Activated CD8-positive, alpha-beta memory T cell treated with anti-CD3 and anti-CD28 coated beads, Interleukin-2, amount 10 ng/mL, durations not matched to agents 7 days and 5 days (primary cell): ENCODE measurements at places on chromosomes 1 and 21. TPM values are rescaled to one million over a fixed set of nuclear protein-coding genes. Genes with fewer than 3 reads are reported as not detected.

- H3K27ac ChIP-seq, result peak overlapping the region; percentile 44
- peaks cover 21% of the 10 kb centered on the region for H3K4me1 ChIP-seq
- no peaks in the 10 kb centered on the region for H3K36me3 ChIP-seq
- peak; percentile 22 for DNase-seq
- H3K27me3 ChIP-seq, result peaks cover 88% of the 10 kb centered on the region
- H3K4me3 ChIP-seq, result no peak overlapping the region
Observed at GRCh38 chr21:33022828-33023573, 2.7 kb upstream of the OLIG2 start.

GRCh38 chr1:27521336-27521831 is 31.4 kb upstream of the WASF2 start:
- H3K27me3 ChIP-seq, result no peaks in the 10 kb centered on the region
- H3K36me3 ChIP-seq, result no peaks in the 10 kb centered on the region
- H3K27ac ChIP-seq, result peak overlapping the region; percentile 94
- peak; percentile 57 for DNase-seq
- H3K4me3 ChIP-seq, result peak overlapping the region; percentile 82

- no peak overlapping the region for H3K27ac ChIP-seq
- no peaks in the 10 kb centered on the region for H3K36me3 ChIP-seq
Observed at GRCh38 chr1:24828183-24828886, 83.1 kb downstream of the CLIC4 start.

- peak overlapping the region; percentile 12 for H3K27ac ChIP-seq
- H3K36me3 ChIP-seq, result peaks cover 28% of the 10 kb centered on the region
- H3K4me1 ChIP-seq, result peaks cover 4% of the 10 kb centered on the region
- H3K27me3 ChIP-seq, result no peaks in the 10 kb centered on the region
- DNase-seq, result no peak
Observed at GRCh38 chr1:230913496-230913895, 45.2 kb upstream of the C1orf198 start.

GRCh38 chr1:17596651-17597509 is 57.4 kb downstream of the ARHGEF10L start:
- H3K4me3 ChIP-seq, result no peak overlapping the region
- no peak for DNase-seq
- H3K36me3 ChIP-seq, result no peaks in the 10 kb centered on the region
- no peaks in the 10 kb centered on the region for H3K4me1 ChIP-seq
- H3K27ac ChIP-seq, result no peak overlapping the region

- H3K27ac ChIP-seq, result no peak overlapping the region
- no peak overlapping the region for H3K4me3 ChIP-seq
- no peaks in the 10 kb centered on the region for H3K4me1 ChIP-seq
- H3K27me3 ChIP-seq, result peaks cover 14% of the 10 kb centered on the region
- DNase-seq, result no peak
- H3K36me3 ChIP-seq, result no peaks in the 10 kb centered on the region
Observed at GRCh38 chr1:74468982-74469603, 43.3 kb downstream of the LRRC53 start.

DNA sequence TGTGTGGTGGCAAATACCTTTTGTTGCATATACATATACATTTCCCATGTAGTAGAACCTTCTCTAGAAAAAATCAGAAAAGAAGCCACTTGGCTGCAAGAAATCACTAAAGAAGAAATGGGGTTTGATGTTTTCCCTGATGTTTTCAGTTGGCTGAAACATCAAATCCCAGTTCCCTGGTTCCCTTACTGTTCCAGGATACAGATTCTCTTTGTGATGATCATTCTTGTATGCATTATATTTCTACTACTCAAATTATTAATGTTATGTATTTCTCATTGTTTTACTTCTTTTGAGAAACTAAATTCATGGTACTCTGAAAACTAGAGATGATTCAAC is 7.6 kb downstream of the RNU1-2 start:
- H3K36me3 ChIP-seq, result no peaks in the 10 kb centered on the region
- DNase-seq, result no peak
- H3K4me1 ChIP-seq, result peaks cover 34% of the 10 kb centered on the region
- H3K4me3 ChIP-seq, result peak overlapping the region; percentile 25
- no peak overlapping the region for H3K27ac ChIP-seq

GRCh38 chr1:117181630-117182041 is 29.1 kb downstream of the VTCN1 start:
- DNase-seq, result no peak
- no peaks in the 10 kb centered on the region for H3K36me3 ChIP-seq
- H3K4me3 ChIP-seq, result no peak overlapping the region
- no peaks in the 10 kb centered on the region for H3K27me3 ChIP-seq
- no peaks in the 10 kb centered on the region for H3K4me1 ChIP-seq

DNA sequence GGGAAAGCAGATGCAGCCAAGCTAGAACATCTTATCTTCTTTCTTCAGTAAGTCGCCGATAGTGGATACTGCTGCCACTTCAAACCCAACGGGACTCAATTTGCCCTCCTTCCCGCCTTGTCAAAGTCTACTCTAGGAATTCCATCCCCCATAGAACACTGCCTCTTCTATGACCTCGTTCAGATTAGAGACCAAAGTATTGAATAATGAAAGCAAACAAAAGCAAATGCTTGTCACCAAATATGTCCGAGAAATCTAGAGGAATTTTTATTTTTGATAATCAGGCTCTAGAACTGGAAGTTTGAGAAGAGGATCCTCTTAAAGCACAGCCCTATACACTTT is 853 bp upstream of the RRAGC start:
- peaks cover 36% of the 10 kb centered on the region for H3K4me1 ChIP-seq
- DNase-seq, result no peak
- H3K27ac ChIP-seq, result peak overlapping the region; percentile 74
- H3K4me3 ChIP-seq, result peak overlapping the region; percentile 89
- no peaks in the 10 kb centered on the region for H3K27me3 ChIP-seq

- H3K27me3 ChIP-seq, result no peaks in the 10 kb centered on the region
- H3K36me3 ChIP-seq, result no peaks in the 10 kb centered on the region
- peaks cover 13% of the 10 kb centered on the region for H3K4me1 ChIP-seq
- H3K27ac ChIP-seq, result no peak overlapping the region
- no peak overlapping the region for H3K4me3 ChIP-seq
- no peak for DNase-seq
Observed at GRCh38 chr1:147624011-147624410, 46.3 kb downstream of the ACP6 start.

DNA sequence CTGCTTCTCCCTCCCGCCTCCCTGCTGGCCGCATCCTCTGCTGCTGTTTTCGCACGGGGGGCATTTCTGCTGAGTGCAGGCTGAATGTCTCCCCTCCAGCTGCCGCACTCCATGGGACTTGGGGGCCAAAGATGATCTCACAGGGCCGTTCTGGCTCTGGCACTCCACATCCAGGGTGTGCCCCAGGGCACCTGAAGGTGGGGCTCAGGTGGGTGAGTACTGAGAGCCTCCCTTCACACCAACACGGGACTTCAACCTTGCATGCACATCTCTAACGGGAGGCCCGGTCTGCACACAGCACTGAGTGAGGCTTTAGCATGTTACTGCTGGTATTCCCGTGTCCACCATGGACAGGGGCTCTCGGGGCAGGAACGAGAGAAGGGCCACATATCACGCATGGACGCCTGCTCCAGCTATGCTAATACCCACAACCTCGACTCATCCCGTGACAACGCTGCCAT is 88.9 kb downstream of the DMRTB1 start:
- H3K4me3 ChIP-seq, result no peak overlapping the region
- peaks cover 3% of the 10 kb centered on the region for H3K4me1 ChIP-seq
- H3K27me3 ChIP-seq, result peaks cover 4% of the 10 kb centered on the region
- H3K36me3 ChIP-seq, result no peaks in the 10 kb centered on the region
- no peak overlapping the region for H3K27ac ChIP-seq
- DNase-seq, result no peak

DNA sequence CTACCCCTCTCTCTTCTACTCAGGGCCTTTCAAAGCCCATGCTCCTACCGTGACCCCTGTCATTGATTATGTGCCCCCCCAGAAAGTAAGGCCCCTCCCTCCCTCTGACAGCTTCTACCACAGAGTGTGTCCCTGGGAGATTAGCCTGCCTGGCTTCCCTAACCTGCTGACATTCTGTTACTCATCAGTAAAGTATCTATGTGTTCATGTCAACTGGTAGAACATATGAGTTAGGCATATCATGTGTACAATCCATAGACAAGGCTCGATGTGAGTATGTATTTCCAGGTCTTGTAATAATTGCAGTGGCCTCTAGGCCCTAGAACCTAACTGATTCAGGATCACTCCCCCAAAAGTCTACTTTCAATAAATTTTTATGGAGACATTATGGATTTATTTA is 120.0 kb downstream of the GIPC2 start:
- DNase-seq, result no peak
- no peaks in the 10 kb centered on the region for H3K4me1 ChIP-seq
- no peak overlapping the region for H3K27ac ChIP-seq

DNA sequence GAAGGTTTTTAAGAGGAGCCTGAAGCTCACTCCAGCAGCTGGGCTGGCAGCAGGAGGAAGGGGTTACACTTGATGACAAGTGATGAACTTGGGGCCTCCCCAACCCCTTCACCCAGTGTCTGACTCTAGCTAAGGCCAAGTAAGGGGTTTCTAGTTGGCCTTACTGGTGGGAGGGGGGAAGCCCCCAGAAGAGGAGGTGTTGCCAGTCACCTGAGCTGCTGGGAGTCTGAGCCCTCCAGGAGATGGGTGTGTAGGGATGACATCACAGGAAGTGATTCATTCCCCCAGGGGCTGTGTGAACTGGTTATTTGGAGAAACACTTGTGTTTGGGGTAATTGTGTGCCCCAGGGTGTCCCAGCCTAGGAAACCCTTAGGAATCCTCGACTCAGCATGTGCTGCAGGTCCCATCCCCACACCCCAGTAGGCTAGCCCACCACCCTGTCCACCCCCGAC is 3.1 kb downstream of the PADI1 start:
- peak overlapping the region; percentile 83 for H3K27ac ChIP-seq
- H3K36me3 ChIP-seq, result no peaks in the 10 kb centered on the region
- H3K27me3 ChIP-seq, result peaks cover 21% of the 10 kb centered on the region

DNA sequence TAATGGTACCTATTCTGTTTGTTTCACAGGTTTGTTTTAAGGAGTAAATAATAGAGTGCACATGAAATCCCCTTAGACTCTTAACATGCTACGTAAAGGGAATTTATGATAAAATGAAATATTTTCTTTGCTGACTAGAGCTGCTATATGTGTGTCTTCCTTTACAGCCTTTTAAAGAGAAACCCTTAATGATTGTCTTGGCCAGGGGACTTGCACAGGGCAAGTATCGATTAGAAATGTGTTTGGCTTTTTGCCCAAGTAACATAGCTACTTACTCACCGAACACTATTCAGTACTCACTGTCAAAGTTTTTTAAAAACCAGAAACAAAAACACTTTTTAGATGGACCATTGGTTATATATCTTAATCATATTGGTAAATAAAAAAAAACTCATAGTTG is 71.3 kb upstream of the KIAA1614 start:
- no peaks in the 10 kb centered on the region for H3K27me3 ChIP-seq
- peaks cover 7% of the 10 kb centered on the region for H3K4me1 ChIP-seq
- peaks cover 12% of the 10 kb centered on the region for H3K36me3 ChIP-seq
- H3K27ac ChIP-seq, result no peak overlapping the region

GRCh38 chr1:26993237-26994019 is at the start of gene TRNP1:
TSS of gene TRNP1 (plus strand) at chr1:26993692. CDS start at chr1:26993787, 95 bp downstream.
- H3K27me3 ChIP-seq, result peaks cover 68% of the 10 kb centered on the region
- peaks cover 17% of the 10 kb centered on the region for H3K4me1 ChIP-seq
- H3K4me3 ChIP-seq, result peak within 1 kb of the TSS; percentile 61

GRCh38 chr1:187275985-187276575 is 447.3 kb downstream of the PLA2G4A start:
- no peak overlapping the region for H3K4me3 ChIP-seq
- DNase-seq, result no peak
- no peaks in the 10 kb centered on the region for H3K36me3 ChIP-seq
- no peak overlapping the region for H3K27ac ChIP-seq

DNA sequence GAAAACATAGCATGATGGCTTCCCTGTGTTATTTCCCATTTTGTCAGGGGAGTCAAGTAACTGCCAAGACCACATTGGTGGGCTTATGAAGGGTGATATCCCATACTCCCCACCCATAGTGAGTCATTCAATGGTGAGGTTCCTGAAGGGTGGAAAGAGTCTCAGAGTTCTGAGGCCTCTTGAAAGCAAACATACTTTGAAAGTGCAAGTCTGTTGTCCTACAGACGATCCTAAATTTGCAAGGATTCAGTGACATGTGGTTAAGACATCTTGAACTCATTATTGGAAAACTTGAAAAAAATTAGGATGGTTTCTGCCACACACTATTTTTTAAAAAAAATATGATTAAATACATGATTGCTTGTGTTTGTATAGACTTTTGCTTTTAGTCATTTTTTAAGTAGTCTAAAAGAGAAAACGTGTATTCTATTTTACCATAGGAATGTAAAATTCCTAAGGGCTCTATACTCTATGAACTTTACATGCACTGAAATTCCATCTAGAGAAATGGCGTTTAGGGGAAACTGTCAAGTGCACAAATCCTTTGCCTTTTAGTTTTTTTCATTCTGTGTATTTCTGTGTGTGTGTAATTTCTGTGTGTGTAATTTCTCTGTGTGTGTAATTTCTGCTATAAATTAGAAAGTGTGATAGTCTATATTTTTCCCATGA is 225.5 kb upstream of the ADAMTS5 start:
- H3K27me3 ChIP-seq, result no peaks in the 10 kb centered on the region
- H3K4me1 ChIP-seq, result no peaks in the 10 kb centered on the region
- H3K4me3 ChIP-seq, result no peak overlapping the region
- no peak for DNase-seq
- no peak overlapping the region for H3K27ac ChIP-seq

DNA sequence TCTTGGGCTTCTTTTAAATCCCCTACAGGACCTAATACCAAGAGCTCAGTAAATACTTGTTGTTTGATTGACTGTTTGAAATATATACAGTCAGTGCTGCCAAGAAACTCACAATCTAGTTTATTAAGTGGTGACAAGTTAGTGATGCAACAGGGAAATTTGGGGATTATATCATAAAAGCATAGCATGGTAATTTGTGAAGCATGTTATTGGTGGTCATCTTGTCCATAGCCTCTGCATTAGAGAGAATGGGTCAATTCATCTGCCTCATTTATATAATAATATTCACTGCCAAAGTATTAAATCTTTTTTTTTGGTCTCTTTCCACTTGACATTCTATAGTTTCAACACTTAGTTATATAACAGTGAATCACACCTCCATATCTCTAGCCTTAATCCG is 138.2 kb upstream of the SPAG17 start:
- H3K27me3 ChIP-seq, result no peaks in the 10 kb centered on the region
- no peaks in the 10 kb centered on the region for H3K36me3 ChIP-seq
- no peak overlapping the region for H3K27ac ChIP-seq
- DNase-seq, result no peak

- H3K27me3 ChIP-seq, result no peaks in the 10 kb centered on the region
- peaks cover 43% of the 10 kb centered on the region for H3K36me3 ChIP-seq
- H3K4me1 ChIP-seq, result peaks cover 30% of the 10 kb centered on the region
- no peak overlapping the region for H3K27ac ChIP-seq
- H3K4me3 ChIP-seq, result no peak overlapping the region
Observed at GRCh38 chr1:153647346-153647714, 11.2 kb upstream of the SNAPIN start.

TNFRSF8 gene
- total RNA-seq, result 3.8 TPM

MRPL9 gene
- 127 TPM for total RNA-seq

FMO3 gene
- not detected for total RNA-seq

CA14 gene
- total RNA-seq, result not detected

HSD3B1 gene
- total RNA-seq, result not detected

LCE1F gene
- not detected for total RNA-seq

SPRR2F gene
- not detected for total RNA-seq

IVL gene
- not detected for total RNA-seq

KRTAP21-2 gene
- total RNA-seq, result not detected

C1orf74 gene
- total RNA-seq, result 3.0 TPM

OR2T35 gene
- not detected for total RNA-seq
